ENCODE measurements at places on chromosomes 2 and 18.

DNA sequence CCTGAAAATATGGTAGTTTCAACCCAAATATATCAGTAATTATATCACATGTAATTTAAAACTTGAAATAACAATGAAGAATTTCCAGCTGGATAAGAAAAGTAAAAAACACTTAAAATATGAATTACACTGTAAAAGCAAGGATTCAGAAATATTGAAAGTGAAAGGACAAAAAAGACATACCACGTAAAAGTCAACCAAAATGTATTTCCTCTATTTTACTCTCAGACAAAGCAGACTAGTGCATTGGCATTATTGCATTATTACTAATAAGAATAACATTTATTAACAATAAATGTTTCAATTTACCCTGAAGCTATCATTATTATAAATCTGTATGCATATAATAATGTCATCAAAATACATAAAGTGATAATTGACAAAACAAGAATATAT lies 445.1 kb upstream of the TRIB2 start:
- no peak for DNase-seq

- no peak for DNase-seq
Measured at GRCh38 chr18:22335731-22336198, 82.0 kb downstream of the CTAGE1 start.

DNA sequence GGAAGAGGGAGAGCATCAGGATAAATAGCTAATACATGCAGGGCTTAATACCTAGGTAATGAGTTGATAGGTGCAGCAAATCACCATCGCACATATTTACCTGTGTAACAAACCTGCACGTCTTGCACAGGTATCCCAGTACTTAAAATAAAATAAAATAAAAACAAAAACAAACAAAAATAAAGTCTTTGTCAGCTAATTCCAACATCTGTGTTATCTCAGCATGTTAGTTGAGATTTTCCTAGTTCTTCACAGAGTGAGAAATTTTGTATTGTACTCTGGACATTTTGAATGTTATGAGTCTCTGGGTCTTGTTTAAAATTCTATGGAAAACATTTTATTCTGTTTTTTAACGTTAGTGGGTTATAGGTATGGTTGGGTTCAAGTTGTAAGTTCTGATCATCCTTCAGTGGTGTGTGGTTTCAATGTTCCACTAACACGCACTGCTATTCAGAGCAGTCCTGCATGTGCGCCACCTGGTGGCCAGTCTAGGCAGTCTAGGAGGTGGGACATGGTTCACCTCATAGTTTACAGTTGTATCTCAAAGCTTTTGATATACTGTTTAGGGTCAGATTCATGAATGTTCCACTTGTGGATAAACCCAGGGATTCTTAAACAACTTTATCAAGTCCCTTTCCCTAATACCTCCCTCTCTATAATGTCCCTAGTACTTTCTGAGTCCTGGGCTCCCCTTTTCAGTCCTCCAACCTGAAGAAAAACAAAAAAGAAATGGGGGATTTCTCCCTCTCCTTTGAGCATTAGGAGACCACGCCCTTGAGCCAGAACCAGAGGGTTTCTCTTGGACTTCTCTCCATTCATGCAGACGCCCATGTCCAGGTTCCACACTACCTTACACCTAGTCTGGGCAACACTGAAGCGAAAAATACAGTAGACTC lies 213.4 kb upstream of the GATA6 start:
- peak; percentile 79 for DNase-seq

GRCh38 chr2:217415316-217415715 lies 555.5 kb upstream of the TNP1 start:
- DNase-seq, result no peak

- no peak for DNase-seq
Measured at GRCh38 chr2:178723786-178724346, 83.4 kb downstream of the TTN start.

DNA sequence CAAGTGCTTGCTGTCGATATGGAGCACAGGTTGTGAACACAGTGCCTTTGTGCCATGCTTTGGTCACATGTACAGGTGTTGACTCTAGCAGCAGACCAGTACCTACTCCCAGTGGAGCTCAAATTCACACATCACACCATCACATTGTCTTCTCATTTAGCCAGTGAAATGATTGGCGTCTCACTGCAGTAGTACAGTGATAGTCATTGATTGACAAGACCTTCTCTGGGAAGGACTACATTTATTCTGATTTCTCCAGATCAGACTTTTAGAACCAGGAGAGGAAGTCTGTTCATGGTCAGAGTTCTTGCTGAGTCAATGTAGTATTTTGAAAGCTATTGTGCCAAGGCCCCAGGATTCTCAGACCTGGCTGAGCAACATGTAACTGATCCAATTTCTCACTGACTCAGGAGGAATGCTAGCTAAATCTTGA lies 75.2 kb downstream of the FMNL2 start:
- no peak for DNase-seq

DNA sequence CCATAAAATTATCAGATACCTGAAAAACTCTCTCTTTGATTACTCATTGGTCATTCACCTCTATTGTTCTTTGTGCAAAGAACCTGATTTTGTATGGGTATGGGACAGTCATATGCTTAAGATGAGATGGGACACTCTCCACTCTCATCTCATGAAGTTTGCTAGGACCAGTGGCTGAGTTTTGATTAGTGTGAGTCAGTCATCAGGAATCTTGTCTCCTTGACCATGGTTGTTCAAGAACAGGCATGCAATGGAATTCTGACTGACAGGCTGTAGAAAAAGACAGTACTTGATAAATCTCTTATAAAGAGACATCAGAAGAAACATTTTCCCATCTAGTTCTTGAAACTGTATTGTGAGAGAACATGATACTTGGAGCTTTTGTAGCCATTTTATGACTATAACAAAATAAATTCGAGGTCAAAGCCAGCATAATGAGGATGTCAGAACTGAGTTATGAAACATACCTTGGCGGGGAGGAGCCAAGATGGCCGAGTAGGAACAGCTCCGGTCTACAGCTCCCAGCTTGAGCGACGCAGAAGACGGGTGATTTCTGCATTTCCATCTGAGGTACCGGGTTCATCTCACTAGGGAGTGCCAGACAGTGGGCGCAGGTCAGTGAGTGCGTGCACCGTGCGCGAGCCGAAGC lies 367.0 kb downstream of the NR4A2 start:
- no peak for DNase-seq

- no peak for DNase-seq
Measured at GRCh38 chr2:102425441-102426132, 2.6 kb downstream of the IL18RAP start.

- no peak for DNase-seq
Measured at GRCh38 chr2:81672516-81672915, 1368.0 kb upstream of the LRRTM1 start.

- no peak for DNase-seq
Measured at GRCh38 chr2:140759426-140760156, 1371.2 kb downstream of the LRP1B start.

GRCh38 chr2:64359171-64359891 lies 94.6 kb upstream of the LGALSL start:
- no peak for DNase-seq

- peak; percentile 47 for DNase-seq
Measured at GRCh38 chr2:17719562-17720371, 33.8 kb downstream of the SMC6 start.

DNA sequence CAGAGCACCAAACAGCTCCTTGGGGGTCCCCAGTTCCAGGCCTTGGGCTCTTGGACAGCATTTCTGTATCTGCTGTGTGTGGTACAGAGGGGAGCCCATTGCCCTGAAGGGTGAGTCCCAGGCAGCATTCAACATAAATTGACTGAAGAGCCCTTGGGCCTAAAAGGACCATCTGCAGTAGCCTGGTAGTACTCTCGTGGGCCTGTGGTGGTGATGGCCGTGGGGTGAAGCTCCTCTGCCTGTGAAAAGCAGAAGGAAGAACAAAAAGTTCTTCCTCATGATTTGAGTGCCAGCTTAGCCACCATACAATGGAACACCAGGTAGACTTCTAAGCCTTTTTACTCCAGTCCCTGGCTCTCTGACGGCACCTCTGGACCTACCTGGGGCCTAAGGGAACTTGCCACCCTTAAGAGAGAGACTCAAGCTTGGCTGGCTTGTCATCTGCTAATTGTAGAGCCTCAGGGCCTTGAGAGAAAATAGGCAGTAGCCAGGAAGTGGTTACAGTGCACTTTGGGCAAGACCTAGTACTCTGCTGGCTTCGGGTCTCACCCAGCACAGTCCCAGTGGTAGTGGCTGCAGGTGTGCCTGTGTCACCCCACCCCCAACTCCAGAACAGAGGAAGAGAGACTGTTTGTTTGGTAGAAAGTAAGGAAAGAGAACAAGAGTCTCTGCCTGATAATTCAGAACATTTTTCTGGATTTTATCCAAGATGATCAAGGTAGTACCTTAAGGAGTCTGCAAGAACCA lies 84.6 kb upstream of the CERS6 start:
- no peak for DNase-seq
